ENCODE measurements at places on chromosomes 6 and 20.
A peak's percentile ranks its signal among the peaks of the same experiment; 100 is the strongest.

GRCh38 chr6:10725044-10725443, 2.2 kb downstream of the TMEM14C start:
- no peak for DNase-seq

DNA sequence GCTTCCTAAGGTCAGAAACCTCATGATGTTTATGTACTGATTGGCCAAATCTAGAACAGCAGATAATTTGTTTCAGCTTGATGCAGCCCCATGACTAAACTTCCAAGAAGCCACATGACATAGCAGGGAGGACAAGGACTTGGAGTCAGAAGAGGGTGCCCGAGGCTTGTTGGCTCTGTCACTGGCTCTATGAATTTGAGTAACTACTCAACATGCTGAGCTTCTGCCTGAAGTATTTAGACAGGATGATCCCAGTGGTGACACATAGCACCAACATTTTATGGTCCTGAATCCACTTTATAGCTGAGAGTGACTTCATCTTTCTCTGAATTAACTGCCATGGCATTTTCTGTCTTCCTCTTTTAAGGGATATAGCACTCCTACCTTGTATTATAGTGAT, 13.5 kb upstream of the TBX18 start:
- no peak for DNase-seq

DNA sequence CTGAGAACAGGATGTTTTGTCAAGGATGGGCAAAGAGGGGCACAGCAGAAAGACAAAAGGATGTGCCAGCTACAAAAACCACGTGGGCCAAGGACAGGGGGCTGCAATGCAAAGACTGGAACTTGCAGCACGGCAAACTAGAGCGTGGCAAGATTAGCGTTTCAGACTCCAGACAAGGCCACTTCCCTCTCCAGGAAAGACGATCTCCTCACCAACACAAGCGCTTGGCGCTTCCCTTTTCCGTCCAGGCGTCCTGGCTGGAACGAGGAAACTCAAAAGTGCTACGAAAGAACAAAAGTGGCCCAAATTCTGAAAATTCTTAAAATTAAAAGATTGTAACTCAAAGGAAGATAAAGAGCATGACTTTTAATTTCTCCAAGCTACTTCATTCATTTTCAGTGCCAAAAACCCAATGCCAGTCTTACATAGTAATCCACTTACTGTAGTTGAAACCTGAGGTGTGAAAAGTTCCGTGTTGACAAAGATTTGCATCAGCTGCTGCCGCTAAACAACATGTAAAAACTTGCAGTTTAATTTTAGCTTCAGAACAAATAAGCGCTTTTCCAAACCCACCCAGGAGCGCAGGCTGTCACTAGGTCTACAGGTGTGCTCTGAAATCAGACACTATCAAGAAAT, 207.1 kb upstream of the RREB1 start:
- no peak for DNase-seq

- no peak for DNase-seq
These were observed 135.1 kb upstream of the CST7 start for GRCh38 chr20:24813936-24814335.

DNA sequence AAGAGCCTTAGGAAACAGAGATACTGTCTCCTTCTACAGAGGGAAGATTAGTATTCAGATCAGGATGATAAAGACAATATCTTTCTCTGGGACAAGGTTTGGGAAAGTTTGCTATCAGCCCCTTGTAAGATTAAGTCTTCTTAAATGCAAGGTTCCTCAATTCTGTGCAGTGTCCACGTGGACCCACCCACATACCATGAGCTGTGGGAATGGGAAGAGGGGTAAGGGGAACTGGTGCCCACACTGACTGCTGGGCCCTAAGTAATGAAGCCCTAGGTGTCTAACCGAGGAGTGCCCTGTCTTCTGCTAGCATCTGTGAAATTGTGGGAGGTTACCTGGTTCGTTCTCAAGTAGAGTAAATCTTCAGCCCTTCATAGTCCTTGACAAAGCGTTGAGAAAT, 5.8 kb upstream of the SSTR4 start:
- peak; percentile 43 for DNase-seq

All from HL-60 (cell line).